CD4-positive, alpha-beta T cell (primary cell): ENCODE measurements at places on chromosomes 16 and 17. TPM values are rescaled to one million over a fixed set of nuclear protein-coding genes. Genes with fewer than 3 reads are reported as not detected.

DNA sequence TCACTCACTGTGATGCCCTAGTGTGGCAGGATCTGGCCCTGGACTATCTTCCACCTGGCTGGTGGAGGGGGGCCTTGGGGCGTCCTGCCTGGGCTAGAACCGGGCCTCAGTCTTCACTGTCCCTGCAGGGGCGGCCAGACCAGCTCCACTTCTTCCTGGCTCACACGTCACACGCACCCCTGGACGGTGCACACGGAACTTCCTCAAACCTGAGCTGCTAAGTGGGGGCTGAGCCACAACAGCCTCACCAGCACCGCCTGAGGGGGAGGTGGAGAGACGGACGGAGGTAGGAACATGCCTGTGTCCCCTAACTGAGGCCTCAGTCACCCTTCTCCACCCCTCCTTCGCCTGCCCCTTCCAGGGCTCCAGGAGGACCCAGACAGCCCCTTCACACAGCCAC lies 36.6 kb downstream of the TIMM22 start:
- peaks cover 39% of the 10 kb centered on the region for H3K36me3 ChIP-seq
- no peak overlapping the region for H3K27ac ChIP-seq
- no peaks in the 10 kb centered on the region for H3K4me1 ChIP-seq

Gene TP53TG3C
- not detected for total RNA-seq

Gene TMIGD1
- total RNA-seq = not detected

Gene MRPS34
- 26.9 TPM for total RNA-seq

Gene STAC2
- total RNA-seq = not detected
